Stimulated activated naive CD4-positive, alpha-beta T cell treated with Interleukin-2 at 50 U/mL for 16 hours (primary cell): ENCODE measurements at places on chromosomes 16 and 17.

DNA sequence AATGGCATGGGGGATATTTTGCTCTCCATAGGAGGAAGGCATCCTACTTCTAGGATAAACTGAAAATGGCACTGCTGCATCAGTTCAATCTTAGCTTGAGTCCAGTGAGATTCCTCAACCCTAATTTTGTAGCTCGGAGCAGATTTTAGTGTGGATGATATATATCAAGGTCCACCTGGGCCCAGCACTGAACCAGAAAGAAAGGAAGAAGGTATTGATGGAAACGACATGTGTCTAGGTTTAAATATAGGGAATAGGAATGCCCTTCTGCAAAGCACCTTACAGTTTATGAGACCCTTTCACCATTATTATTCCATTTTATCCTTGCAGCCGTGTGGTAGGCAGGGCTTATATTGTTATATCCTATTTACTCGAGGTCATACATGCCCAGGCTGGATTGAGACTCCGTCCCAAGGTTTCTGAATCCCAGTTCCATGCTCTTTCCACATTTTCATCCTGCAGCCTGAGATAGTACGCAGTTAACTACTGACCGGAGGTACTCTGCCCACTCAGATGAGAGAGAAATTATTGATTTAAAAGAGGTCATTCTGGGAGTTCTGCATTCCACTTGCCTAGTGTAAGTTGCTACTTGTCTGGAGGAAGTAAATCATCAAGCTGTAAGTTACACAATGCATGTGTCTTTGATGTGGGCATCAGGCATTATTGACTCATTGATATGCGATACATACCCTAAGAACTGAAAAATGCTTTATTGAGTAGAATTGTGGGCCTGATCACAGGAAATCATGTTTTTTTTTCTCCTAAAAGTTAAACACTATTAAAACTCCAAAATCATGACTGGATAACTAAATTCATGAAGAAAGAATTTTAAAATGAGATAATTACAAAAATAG, 10.1 kb downstream of the KRT39 start:
- no peak for DNase-seq

DNA sequence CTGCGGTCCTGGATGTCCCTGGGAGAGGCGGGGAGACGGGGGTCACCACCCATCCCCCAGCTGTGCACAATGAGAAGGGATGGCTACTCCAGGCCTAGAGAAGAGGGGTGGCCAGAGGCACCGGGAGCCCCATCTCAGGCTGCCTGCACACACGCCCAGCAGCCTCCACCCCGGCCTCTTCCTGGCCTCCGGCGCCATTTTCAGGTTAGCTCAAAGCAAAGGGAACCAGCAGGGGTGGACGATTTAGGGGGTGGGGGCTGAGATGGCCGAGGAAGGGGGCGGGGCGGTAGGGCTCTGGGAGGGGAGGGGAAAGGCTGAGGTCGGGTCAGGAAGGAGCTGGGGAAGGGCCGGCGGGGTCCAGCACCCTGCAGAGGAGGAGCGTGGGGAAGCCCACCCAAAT, 42.8 kb downstream of the SRCIN1 start:
- DNase-seq, result no peak

DNA sequence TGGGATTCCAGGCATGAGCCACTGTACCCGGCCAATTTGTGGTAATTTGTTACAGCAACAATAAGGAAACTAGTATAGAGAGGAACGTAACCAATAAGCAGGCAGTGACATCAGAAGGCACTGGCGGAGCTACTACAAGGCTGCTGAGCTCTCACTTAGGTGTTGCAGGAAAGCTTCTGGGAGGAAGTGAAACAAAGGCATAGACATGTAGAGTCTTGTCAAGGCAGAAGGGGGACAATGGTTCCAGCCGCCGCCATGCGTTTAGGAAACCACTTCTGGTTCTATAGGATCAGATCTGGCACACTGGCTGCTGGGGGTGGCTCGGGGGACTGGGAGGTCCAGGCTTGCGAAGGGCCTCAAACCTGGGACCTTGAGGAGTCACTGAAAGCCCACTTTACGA, 9.4 kb upstream of the CPSF4L start:
- DNase-seq, result no peak

GRCh38 chr17:1137465-1137894, 42.3 kb downstream of the ABR start:
- no peak for DNase-seq

DNA sequence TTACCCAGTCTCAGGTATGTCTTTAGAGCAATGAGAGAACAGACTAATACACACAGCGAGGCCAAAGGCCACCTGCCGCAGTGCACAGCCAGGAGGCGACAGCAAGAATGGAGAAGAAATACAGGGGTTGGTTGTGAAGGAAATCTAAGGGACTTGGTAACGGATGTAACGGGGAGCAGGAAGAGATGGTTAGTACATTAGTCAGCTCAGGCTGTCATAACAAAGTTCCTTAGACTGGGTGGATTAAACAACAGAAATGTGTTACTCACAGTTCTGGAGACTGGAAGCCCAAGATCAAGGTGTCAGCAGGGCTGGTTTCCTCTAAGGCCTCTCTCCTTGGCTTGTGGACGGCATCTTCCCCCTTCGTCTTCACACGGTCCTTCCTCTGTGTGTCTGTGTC, 47.1 kb downstream of the TVP23C start:
- DNase-seq, result no peak

GRCh38 chr17:77654296-77654695, 304.2 kb upstream of the TNRC6C start:
- no peak for DNase-seq

GRCh38 chr17:67532326-67532871, 155.3 kb downstream of the PITPNC1 start:
- no peak for DNase-seq

- no peak for DNase-seq
These were observed 12.4 kb upstream of the P2RX5 start for GRCh38 chr17:3708366-3708765.

DNA sequence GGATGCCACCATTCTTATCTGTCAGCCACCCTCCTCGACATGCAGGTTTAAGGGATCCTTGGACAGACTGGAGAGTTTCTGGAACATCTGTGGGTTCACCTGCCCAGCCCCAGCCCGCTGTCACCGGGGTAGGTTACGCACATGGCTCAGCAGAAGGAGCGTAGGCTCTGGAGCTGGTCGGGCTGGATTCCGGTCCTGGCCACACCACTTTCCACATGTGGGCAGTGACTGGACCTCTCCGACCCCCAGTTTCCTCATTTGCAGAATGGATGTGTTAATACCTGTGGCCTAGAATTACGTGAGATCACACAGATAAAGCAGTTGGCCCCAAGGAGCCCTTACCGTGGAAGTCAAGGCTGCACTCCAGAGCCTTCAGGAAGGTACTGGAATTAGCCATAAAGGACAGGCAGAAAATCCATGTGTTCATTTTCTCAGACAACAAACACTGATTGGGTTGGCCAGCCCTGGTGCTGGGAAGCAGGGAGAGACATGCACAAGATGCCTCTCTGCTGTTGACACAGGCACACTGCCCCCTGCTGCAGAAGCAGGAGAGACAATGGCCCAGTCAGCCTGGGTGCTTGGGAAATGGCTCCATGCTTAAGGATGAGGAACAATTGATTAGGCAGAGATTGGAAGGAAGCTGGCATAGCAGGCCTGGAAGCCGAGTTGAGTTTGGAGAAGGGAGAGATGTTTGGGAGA, 58.8 kb downstream of the SF3B3 start:
- no peak for DNase-seq

DNA sequence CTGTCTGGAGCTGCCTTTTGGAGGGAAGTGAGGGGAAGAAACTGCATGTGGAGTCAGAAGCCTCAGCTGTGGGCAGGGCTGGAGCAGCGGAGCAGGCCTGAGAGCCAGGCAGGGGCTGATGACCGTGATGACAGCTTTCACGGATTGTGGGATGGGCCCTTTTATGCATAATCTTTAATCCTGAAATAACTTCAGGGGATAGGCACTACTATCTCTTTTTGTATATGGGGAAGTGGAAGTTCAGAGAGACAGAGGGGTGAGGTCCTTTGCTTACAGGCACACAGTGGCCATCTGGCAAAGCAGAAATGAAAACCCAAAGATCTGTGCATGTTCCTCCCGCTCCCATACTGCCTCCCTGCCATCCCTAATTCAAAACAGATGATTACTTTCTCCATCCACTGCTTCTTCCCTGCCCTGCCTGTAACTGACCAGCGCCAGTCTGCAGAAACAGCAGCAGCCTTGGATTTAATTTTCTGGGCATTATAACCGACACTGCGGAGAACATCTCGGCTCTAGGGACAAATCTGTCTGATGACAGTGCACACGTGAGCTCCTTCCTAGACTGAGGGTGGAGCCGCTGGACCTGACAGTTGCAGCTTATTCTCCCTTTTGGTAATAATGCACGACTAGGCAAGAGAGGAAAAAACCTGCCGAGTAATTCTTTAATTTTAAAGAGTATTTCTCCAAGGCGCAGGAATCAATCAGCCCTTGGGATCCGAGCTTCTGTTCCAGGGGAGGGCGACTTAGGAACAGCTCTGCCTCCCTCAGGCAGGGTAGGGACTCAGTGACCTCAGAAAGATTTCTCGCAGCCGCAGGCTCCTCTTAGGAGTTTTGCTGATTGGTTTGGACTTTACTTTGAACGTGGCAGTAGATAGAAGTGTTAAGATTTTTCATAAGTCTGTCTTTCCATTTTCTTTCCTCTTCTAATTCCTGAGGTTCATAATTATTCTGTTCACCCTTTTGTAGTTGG, 95.4 kb downstream of the UTP18 start:
- DNase-seq, result no peak

- DNase-seq, result no peak
These were observed 32.0 kb downstream of the SOX8 start for GRCh38 chr16:1013593-1013900.

DNA sequence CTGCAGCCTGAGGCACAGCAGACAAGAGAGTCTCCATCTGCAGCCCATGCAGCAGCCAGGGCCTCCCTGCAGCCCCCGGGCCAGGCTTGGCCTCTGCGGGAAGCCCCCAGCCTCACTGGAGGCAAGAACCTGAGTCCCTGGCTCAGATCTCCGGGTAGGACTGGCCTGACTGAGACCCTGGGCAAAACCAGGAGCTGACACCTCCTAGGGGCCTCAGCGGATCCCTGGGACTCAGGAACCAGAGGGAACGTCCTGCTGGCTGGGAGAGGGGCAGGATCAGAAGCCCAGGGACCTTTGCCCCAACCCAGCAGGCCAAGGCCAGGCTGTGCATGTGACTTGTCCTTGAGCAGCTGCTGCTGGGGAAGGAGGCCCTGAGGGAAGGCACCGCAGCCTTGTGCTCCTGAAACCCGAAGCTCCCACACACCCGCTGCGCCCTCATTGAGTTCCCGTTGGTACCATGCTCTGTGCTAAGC, 1.7 kb upstream of the PRSS21 start:
- no peak for DNase-seq

GRCh38 chr17:62692159-62692651, 64.7 kb downstream of the MRC2 start:
- no peak for DNase-seq

DNA sequence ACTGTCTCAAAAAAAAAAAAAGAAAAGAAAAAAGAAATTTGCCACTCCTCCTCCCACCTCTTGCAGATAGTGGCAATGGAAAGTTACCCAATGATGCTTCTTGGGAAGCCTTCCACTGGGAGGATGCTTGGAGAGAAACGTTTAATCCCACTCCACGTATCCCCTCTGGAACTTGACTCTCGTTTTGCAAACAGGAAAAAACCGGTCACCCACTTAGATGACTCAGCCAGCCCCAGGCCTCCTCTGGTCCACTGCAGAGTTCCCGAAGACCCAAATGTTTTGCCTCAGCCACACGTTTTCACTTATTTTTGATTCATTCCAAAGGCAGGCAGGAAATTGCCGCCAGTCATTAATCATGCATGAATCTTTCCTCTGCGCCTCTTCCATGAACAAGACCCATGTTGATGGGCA, 9.3 kb upstream of the TNFRSF17 start:
- no peak for DNase-seq

- no peak for DNase-seq
These were observed 278.9 kb downstream of the SNX29 start for GRCh38 chr16:12255473-12255872.

DNA sequence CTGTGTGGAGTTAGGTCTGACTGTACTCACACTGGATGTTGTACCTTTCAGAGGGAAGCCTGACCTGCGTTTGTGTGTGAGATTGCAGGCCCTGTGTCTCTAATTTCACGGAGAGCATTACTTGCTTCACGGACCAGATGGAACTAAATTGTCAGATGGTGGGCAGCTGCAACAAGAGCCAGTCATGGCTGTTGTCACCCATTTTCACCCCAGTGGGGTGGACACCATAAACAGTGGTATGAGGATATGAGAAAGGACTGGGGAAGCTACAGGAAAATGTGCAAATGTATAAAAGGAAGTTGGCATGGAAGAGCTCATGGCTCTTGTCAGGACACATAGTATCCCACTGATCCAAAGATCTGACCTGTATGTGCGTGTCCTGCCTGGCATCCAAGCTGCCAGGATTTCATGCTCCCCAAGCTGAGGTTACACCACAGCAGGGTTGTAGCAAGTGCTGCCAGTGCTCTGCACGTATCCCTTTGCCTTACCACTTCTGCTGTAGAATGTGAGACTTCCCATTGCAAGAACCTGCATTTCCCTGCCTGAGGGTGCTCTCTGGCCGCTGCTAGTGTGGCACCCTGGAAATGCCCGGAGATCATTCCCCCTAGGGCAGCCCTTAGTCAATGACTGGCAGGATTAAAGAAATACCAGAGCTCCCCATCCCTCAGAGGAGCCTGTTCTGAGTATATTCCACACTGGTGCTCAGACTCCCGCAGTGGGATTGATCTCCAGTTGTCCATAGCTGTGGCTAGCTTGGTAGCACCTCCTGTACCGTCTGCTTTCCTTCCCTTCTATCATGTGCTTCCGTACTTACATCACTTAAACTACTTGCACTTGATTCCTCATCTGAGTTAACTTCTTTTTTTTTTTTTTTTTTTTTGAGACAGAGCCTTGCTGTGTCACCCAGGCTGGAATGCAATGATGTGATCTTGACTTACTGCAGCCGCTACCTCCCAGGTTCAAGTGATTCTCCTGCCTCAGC, 70.4 kb upstream of the TANC2 start:
- no peak for DNase-seq

- DNase-seq, result no peak
These were observed 2.4 kb downstream of the GJD3 start for GRCh38 chr17:40361925-40362695.

GRCh38 chr17:79563237-79564013, 47.4 kb downstream of the RBFOX3 start:
- no peak for DNase-seq

DNA sequence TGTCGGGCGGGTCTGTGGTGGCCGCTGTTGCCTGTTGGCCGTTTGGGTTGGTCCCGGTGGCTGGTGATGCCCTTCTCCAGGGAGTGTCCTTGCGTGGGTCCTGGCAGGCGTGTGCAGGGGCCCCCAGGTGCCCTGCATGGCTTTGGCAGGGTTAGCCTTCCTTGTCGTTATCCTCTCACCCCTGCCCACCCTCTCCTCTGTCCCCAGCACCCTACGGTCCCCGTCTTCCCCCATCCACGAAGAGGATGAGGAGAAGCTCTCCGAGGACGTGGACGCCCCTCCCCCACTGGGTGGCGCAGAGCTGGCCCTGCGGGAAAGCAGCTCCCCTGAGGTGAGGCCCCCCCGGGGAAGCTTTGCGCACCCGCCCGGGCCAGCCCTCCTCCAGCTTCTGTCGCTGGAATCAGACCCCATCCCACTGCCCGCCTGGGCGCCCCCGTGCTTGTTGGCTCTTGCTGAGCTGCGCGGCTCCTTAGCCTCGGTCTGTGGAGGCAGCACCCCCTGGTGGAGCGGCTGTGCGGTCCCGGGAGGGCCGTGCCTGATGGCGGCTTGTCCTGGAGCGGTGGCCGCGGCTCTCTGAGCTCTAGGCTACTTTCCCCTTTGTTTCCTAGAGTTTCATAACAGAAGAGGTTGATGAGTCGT, 10.6 kb upstream of the NUDT16L1 start:
- DNase-seq, result no peak

GRCh38 chr17:68155692-68156091, 92.2 kb upstream of the AMZ2 start:
- DNase-seq, result no peak
